Right ventricle myocardium inferior (tissue), 1 donor: ENCODE measurements at places on chromosomes 5 and 9. TPM values are rescaled to one million over a fixed set of nuclear protein-coding genes. Genes with fewer than 3 reads are reported as not detected.

DNA sequence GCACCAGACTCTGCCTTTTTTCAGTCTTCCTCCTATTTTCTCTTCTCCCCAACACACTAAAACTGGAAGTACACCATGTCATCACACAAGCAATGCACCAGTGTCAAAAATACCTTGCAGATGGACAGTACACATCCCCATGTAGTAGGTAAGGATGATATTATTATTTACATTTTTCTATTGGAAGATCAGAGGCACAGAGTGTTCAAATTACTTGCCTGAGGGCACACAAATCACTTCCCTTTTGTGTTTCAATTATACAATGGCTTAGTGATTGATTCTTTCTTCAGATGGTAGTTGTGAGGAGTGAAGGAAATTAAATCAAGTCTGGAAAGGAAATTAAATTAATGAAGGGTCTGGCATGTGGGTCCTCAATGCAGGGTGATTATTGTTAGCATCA lies 39.6 kb downstream of the CTSL start:
- DNase-seq = no peak

Gene UBE2QL1
- total RNA-seq = 21.9 TPM

- DNase-seq = no peak
These were observed 839.3 kb upstream of the WWC1 start for GRCh38 chr5:167452136-167452535.

DNA sequence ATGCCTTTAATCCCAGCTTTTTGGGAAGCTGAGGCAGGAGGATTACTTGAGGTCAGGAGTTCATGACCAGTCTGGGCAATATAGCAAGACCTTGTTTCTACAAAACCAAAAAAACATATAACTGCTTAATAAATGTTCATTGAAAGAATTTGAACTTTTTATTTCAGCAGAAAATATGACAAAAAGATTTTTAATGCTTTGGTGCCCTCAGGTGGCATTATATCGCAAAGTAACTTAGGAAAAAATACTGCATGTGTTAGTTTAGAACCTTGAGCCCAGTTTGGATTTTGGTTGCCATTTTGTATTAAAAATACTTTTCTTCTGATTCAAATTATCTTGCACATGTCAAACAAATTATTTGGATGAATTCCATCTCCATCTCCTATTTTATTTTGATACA lies 103.2 kb downstream of the GPBP1 start:
- DNase-seq = no peak

GRCh38 chr5:173757403-173758209 lies 130.5 kb upstream of the CPEB4 start:
- DNase-seq = no peak

- DNase-seq = no peak
These were observed 163.1 kb downstream of the CHSY3 start for GRCh38 chr5:130067364-130067763.

DNA sequence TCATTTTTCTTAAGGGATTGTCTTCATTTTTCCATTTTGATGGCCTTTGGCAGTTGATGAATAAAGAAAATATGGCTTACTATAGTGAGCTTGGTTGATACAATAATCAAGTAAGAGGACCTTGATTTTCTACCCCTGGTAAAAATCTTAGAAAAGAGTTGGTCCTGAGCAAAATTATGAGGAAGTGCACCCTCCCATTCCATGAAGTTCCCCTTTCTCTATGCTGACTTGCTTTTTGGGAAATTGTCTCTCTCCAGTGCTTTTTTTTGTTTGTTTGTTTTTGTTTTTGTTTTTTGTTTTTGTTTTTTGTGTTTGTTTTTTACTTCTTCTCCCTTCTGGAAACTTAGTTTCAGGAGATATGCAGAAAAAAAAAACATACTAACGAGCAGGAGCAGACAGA lies 449.2 kb upstream of the ACTBL2 start:
- no peak for DNase-seq

Gene FBP2
- total RNA-seq = 0.54 TPM

GRCh38 chr5:43110606-43111170 lies 10.0 kb upstream of the ZNF131 start:
- DNase-seq = no peak

DNA sequence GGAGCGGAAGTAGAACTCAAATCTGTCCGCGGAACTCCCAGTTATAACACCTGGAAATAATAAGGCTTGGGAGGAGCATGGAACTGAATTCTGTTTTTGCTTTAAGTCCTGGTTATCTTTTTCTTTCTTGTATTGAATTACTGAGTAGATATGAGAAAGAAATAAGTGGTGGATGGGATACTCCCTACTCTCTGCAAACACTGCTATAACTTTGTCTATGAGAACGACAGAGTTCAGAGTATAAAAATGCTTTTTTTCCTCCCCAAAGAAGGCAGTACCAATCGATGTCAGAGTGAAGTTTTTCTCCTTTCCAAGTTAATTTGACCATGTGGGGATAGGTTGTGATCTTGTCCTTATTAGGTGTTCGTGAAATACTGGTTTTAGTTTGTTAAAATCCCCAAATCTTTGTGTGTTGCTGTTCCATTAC lies 1.2 kb downstream of the RIC1 start:
- DNase-seq = no peak
